ENCODE measurements at places on chromosomes 2 and 18.

- DNase-seq: no peak
Measured at GRCh38 chr18:34970106-34970505, 71.1 kb upstream of the MAPRE2 start.

GRCh38 chr18:69727912-69728572 lies 219.6 kb downstream of the CD226 start:
- DNase-seq: no peak

DNA sequence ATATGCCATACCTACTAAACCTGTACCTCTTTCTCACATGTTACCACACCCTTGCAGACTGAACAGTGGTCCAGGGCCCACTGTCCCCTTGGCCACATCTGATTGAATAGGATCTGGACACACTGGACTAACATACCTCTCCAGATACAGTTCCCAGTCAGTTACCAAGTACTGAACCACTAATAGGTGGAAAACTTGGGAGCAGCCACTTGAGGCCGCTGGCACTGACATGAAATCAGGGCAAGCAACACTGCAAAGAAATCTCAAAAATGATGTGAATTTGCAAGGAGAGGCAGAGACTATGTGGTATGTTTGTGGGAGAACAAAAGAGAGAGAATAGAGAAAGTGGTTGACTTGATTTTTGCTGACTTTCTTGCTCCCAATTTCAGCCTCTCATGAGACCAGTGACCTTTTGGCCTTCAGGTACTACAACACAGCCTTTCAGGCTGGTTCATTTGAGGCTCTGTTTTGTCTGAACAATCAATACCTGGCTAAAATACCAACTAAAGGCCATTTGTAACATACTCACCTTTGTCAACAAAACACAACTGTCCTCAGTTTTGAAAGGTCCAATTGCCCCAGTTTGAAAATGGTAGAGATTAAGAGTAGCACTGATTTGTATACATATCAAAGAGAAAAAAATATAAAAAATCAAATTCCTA lies 7.8 kb downstream of the GRB14 start:
- DNase-seq: no peak

DNA sequence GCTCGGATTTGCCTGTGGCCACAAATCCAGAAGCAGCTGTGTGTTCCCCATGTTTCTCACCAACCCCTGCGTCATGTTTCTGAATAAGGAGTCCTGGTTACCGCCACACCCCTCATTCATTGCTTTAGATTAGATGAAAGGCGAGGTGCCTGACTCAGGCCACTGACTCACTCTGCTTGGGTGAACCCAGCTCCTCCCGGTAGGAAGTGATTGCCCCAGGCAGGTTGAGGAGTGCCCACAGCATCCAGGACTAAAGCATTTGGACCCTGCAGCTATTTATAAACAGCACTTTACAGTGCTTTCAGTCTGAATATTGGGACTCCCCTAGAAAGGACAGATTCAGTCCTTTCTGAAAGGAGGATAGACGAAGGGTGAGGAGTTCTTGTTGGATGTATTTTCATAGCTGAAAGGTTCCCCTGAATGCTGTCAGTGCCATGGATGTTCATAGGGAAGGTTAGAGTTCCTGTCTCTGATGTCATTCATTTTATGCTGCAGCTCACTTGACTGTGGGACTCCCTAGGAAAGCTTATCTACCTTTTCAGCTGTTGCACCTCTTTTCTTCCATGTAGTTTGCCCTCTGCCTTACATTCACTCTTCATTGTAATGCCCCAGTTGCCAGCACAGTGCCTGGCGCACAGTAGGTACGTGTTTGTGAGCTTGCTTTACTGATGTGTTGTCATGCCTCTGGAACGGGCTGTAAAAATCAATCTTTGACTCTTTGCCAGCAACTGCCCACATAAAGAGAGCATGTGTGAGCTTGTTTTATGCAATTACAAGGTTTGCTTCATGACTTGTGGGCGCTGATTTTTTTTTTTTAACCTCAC lies 14.9 kb downstream of the ITGA6 start:
- no peak for DNase-seq

GRCh38 chr2:198525211-198525969 lies 721.0 kb downstream of the PLCL1 start:
- no peak for DNase-seq

DNA sequence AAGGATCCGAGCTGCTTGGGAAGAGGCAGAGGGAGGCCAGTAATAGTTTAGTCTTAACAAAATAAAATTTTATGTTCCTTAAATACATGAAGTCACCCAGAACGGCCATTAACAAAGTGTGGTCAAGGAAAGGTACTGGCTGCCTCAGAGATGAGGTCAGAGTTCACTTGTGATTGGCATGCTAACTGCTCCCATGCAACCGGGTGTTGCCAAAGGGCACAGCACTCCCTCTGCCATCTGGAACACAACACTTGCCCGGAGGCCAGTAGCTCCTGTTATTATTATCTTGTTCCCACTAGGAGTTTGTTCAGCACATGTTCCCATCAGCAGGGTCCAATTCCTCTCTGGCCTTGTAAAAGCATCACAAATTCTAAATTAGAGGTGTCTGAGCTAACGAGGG lies 207.0 kb downstream of the CYP26B1 start:
- no peak for DNase-seq

- DNase-seq: no peak
Measured at GRCh38 chr2:96538487-96539214, 2.1 kb downstream of the ARID5A start.

DNA sequence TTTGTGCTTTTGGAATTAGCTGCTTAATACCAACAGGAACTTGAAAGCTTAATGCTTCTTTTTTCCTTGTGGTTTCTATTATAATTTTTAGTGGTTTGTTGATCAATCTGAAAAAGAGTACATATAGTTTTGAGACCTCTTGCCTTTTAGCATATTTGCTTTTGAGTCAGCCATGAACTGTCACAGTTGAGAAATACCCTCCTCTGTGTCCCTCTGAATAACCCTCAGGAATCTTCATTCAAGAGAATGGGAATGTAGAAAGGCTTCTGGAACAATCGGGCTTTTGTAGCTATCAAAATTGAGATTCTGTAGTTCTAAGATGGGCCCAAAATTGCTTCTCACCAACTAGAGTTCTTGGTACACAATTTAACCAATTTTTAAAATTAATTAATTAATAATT lies 451.1 kb upstream of the TRIB2 start:
- no peak for DNase-seq

DNA sequence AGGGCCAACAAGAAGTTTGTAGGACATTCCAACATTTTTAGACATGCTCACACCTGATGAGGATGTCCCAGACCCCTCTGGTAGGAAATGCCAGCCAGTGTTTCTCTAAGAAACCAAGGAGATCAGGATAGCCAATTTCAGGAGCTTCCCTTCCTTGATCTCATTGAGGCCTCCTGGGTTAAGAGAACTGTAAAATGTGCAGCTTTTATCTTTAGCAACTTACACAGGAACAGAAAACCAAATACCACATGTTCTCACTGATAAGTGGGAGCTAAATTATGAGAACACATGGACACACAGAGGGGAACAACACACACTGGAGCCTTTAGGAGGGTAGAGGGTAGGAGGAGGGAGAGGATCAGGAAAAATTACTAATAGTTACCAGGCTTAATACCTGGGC lies 99.6 kb upstream of the MAP2 start:
- no peak for DNase-seq

DNA sequence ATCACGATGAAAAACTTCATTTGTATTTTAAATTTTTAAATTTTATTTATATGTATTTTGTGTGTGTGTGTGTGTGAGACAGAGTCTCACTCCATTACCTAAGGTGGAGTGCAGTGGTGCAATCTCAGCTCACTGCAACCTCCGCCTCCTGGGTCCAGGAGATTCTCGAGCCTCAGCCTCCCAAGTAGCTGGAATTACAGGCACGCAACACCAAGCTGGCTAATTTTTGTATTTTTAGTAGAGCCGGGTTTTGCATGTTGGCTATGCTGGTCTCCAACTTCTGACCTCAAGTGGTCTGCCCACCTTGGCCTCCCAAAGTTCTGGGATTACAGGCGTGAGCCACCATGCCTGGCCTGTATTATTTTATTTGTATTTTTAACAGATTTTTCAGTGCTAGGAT lies 45.8 kb upstream of the WIPF1 start:
- no peak for DNase-seq

DNA sequence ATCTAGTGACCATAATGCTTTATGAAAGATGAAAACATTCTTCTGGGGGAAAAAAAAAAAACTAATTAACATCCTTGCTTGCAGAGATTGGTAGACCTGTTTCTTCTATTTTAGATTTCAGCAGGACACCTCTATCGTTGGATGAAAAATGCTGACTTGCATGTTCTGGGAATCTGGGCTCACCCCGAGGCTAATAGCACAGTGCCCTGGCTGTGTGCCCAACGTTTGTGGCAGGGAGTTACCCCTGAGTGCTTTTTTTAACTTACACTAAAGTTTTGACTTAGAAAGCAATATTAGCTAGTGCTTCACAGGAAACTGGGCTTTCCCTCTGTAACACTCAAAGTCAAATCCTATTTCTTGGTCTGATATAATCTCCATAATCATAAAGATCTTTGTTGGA lies 233.2 kb downstream of the SLC8A1 start:
- DNase-seq: no peak

DNA sequence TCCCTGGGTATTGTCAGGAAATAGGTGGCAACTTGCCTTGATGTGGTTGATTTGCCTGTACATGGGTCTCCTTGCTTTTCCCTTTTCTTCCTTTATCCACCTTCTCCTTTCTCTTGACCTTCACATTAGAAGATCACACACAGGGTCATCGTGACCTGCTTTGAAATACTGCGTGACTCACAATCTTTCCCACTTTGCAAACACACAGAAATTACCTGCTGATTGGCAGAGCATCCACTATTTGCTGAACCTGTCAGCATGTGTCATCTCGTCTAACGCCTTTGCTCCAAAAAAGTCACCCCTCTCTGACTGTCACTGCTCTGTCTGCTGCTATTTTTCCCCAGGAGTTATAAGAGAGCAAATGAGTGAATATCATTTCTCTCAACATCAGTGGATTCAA lies 60.8 kb downstream of the MYO3B start:
- no peak for DNase-seq

DNA sequence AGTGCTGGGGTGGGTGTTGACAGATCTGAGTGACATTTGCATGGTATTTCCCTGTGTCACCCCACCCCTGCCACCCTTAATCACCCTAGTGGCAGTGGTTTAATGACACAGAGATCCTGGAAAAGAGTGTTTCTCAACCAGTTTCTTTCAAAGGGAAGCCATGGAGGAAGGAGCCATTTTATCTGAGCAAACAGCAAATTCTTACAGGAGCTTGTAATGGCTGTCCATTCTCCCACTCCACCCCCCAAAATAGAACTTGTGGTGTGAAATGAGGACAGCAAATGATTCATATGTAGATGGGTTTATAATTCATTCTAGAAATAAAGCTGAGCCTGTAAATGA lies 51.5 kb downstream of the CDC42EP3 start:
- no peak for DNase-seq

DNA sequence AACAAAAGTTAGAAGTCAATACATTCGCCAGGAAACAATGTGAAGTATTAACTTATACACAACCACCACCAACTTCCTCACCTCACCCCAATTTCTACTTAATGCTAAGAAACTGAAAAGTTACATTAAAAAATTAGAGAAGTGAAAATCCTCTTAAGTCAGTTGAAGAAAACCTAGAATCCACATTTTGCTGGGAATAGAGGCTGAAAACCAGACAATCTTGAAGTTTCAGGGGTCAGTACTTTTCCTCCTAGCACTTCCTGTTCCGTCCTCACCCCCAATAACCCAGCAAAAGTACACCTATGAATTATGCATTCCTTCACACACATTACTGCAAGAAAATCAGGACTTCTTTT lies 6.3 kb downstream of the YES1 start:
- DNase-seq: no peak

GRCh38 chr2:105409717-105410116 lies 10.9 kb upstream of the FHL2 start:
- DNase-seq: no peak

DNA sequence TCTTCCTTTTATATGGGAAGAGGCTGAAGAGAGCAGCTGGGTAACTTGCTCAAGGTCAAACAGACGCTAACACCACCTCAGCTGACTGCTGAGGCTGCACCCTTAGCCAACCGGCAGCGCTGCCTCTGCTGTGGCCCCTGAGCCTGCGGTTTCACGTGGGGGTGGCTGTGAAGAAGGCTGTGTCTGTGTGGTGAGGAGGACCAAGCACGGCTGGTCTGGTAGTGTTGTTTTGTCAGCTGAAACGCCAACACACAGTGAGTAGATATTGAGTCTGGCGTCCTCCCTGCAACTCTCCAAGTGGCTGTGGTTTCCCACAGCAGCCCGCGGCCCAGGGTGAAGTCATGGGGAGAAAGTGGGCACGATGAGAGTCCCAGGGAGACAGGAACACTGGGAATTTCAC lies 69.6 kb downstream of the THNSL2 start:
- DNase-seq: no peak

DNA sequence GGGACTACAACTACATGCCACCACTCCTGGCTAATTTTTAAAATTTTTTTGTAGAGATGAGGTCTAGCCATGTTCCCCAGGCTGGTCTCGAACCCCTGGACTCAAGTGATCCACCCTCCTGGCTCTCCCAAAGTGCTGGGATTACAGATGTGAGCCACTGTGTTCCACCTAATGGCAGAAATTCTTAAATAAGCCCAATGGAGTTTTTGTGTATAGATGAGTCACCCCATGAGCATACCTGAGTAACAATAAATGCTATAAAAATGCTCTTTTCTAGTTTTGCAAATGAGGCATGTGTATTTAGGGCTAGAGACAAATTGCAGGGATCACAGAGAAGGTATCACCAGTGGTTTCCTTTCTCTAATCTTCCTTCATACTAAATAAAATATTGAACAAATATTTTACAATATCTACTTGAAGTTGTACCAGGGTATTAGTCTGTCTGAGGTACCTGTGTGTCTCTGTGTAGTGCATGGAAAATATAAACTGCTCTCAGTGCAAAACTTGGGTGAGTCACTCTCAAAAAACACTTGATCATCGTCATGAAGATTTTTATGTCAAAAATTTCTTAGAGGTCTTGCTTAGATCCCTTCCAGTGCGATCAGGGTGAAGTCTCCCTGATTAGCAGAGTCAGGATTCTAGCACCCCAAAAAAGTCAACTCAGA lies 337.1 kb upstream of the MMADHC start:
- no peak for DNase-seq

DNA sequence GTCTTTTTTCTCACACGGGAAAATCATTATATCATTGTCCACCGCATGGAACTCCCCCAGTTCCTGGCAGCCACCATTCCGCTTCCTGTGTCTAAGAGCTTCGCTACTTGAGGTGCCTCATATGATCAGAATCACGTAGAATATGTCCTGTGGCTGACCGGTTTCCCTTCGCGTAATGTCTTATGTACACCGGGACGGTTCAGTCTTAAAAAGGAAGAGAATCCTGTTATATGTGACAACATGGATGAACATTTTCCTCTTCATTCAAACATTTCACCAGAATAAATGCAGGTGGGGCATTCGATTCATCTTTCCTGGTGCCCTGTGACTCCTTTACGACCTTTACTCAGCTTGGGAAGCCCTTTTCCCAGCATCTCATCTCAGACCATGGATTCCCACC lies 131.7 kb upstream of the TWIST2 start:
- no peak for DNase-seq

- no peak for DNase-seq
Measured at GRCh38 chr18:76354348-76354747, 140.7 kb downstream of the ZNF516 start.

- peak; percentile 88 for DNase-seq
Measured at GRCh38 chr18:26307161-26307773, 81.0 kb downstream of the TAF4B start.

GRCh38 chr18:74898965-74899364 lies 301.3 kb downstream of the ZNF407 start:
- DNase-seq: no peak

GRCh38 chr2:186913870-186914269 lies 64.9 kb upstream of the ZSWIM2 start:
- DNase-seq: no peak

GRCh38 chr18:57959278-57959677 lies 84.7 kb upstream of the NEDD4L start:
- DNase-seq: peak; percentile 83

GRCh38 chr2:144333143-144333555 lies 186.8 kb downstream of the ZEB2 start:
- no peak for DNase-seq

All from Karpas-422 (cell line).